AG10803 (cell line): ENCODE measurements at places on chromosomes 7 and 10.
A peak's percentile ranks its signal among the peaks of the same experiment; 100 is the strongest.

- DNase-seq: peak; percentile 56
Measured at GRCh38 chr10:12414278-12414989, 65.1 kb downstream of the CAMK1D start.

- peak; percentile 95 for DNase-seq
Measured at GRCh38 chr7:50534690-50535290, 30.4 kb downstream of the DDC start.

GRCh38 chr7:129877146-129877792 lies 75.5 kb downstream of the UBE2H start:
- no peak for DNase-seq

GRCh38 chr7:106999023-106999422 lies 45.5 kb upstream of the PRKAR2B start:
- DNase-seq: no peak

DNA sequence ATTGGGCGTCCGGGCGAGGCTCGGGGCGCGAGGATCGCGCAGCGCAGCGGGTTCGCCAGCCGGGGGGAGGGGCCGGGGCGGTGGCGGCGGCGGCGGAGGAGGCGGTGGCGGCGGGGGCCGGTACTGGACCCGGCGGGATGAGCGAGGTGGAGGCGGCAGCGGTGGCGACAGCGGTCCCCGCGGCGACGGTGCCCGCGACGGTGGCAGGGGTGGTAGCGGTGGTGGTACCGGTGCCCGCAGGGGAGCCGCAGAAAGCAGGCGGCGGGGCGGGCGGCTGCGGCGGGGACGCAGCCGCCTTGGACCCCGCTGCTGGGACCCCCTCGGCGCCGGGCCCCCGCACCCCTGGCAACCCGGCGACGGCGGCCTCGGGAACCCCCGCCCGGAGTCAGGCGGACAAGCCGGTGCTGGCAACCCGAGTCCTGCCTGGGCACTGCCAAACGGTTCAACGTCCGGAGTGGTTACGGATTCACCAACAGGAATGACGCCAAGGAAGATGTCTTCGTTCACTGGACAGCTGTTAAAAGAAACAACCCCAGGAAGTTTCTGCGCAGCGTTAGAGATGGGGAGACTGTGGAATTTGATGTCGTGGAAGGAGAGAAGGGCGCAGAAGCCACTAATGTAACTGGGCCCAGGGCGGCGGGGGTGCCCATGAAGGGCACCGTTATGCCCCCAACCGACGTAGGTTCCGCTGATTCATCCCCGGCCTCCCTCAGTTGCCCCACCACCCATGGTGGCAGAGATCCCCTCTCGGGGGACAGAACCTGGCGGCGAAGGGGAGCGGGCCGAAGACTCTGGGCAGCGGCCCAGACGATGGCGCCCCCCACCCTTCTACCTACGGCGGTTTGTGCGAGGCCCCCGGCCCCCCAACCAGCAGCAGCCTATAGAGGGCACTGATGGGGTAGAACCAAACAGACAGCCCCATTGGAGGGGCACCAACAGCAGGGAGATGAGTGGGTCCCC lies 100.3 kb upstream of the CPXM2 start:
- no peak for DNase-seq

DNA sequence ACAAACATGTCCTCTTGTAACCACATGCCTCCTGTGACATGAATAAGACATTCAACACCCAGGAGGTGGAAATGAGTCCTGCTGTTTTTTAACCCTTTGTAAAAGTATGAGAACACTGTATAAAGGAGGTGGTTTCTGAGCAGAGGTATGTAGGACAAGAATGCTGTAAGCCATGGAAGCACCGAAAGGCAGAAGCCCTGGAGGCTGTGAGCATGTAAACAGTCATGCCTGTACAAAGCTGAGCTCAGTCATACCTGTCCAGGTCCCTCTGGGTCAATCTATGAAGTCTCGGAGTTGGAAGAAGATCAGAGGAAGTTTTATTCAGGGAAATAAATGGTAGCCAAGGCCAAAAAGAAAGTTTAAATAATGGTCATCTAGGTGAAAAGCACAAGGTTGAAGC lies 34.7 kb upstream of the XPNPEP1 start:
- DNase-seq: no peak
